Activated CD8-positive, alpha-beta memory T cell treated with anti-CD3 and anti-CD28 coated beads for 24 hours (primary cell): ENCODE measurements at places on chromosomes 7 and 10.

DNA sequence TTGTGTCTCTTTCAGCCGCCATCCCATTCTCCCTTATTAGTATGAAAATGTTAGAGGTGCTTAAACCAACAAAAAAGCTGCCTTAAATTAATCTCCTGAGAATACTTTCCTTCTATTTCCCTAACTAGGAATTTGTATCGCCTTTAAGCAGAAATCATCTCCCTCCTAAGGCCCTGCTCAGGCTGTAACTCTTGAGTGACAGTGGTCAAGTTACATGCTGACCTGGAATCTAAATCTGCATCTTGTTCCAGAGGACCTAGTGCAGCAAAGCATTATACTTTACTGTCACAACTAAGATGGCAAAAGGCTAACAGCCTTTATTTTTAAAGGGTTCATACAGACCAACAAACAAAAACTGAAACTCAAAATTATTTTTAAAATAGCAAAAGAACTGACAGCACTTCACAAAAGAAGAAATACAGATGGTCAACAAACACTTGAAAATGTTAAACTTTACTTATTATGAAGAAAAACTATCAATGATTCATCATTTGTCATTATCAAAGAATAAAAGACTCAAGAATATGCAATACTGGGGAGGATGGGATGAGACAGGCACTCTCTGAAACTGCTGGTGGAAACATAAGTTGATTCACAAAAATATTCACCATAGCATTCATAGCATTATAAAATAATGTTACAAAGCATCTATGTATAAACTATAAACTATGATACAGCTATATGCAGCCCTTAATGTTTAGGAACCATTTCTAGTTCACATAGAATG, 11.0 kb downstream of the CYREN start:
- no peak for DNase-seq

DNA sequence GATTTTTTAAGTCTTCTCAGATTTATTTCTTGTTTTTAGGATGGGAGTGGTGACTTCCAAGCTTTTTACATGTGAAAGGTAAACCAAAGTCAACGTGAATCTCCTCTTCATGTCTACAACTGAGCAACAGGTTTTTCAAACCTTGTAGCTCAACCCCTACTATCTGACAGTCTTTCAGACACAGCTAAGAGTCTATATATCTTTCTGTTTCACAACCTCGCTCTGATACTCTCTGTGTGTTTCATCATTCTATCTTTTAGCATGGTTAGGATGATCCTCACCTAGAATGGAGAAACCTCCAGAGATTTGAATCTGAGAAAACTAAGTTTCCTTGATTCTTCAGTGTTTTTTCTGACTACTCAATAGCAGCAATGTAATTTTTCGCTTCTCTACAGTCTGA, 96.1 kb downstream of the EPDR1 start:
- no peak for DNase-seq

DNA sequence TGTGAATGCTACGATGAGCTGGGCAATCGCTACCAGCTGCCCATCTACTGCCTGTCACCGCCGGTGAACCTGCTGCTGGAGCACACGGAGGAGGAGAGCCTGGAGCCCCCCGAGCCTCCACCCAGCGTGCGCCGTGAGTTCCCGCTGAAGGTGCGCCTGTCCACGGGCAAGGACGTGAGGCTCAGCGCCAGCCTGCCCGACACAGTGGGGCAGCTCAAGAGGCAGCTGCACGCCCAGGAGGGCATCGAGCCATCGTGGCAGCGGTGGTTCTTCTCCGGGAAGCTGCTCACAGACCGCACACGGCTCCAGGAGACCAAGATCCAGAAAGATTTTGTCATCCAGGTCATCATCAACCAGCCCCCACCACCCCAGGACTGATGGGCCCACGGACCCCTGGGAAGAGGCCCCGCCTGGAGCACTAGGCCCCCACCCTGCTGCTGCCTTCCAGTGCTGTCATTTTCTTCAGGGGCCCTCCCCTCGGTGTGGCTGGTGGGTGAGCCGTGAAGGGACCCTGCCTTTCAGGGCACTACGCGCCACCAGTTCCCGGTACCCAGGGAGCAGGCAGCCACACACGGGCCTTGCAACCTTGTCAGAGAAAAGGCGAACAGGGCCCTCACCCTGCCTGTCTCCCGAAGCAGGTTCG, 2.3 kb upstream of the ANKRD2 start:
- no peak for DNase-seq

- DNase-seq, result no peak
Observed at GRCh38 chr10:72082856-72083789, 5.2 kb downstream of the SPOCK2 start.

- DNase-seq, result peak; percentile 74
Observed at GRCh38 chr7:26156451-26157420, 4.7 kb downstream of the NFE2L3 start.

- no peak for DNase-seq
Observed at GRCh38 chr10:24929056-24929544, 23.3 kb downstream of the PRTFDC1 start.
